Caudate nucleus (tissue), 63 donors: ENCODE measurements at places on chromosomes 6 and 20.

GRCh38 chr6:138287144-138287955 is 69.1 kb upstream of the PBOV1 start:
- no peak for DNase-seq

- no peak for DNase-seq
These were observed 67.3 kb downstream of the PPP1R3G start for GRCh38 chr6:5152460-5152859.

DNA sequence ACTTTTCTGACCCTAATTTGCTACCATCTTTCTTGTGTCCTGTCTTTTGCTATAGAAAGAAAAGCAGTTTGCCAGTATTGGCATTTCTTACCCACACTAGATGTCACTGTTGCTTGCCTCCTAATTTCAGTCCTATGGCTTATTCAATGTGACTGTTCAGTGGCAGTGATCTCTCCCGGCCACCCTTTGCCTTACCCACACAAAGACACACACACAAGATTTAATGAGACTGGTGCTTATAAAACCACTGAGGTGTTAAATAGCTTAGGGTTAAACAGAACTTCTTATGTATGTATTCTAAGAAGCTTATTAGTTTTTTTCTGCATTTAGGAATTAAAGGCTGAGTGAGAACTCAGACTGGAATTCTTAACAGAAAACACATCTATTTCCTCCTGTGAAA is 233.6 kb upstream of the ASCC3 start:
- no peak for DNase-seq

DNA sequence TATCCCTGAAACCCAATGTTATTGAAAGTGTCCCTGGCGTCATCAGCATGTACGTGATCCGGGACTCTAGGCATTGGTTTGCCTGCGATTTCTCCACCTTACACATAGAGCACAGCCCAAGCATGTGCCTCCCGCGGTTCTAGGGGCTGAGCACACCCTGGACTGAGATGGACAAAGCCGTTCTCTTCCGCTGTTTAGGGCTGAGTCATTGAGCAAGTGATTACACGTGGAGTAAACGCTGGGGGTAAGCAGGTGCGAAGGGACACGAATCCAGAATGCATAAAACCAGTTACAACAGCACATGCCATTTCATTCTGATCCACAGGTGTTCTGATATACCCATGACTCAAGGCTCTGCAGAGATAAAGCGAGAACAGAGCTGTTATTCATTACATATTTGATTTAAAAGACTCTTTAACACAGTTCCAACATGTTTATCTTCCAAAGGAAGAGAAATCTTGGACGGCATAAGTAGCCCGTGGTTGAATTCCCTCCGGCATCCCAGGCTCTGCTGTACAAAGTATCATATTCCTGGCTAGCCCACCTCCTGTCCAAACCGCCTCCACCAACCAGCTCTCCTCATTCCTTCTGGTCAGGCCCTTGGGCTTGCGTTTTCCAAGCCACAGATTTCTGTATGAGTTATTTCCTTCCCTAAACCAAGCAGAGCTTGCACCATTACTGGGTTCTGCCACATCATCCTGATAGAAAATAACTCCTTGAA is 36.1 kb upstream of the THBS2 start:
- DNase-seq = no peak

DNA sequence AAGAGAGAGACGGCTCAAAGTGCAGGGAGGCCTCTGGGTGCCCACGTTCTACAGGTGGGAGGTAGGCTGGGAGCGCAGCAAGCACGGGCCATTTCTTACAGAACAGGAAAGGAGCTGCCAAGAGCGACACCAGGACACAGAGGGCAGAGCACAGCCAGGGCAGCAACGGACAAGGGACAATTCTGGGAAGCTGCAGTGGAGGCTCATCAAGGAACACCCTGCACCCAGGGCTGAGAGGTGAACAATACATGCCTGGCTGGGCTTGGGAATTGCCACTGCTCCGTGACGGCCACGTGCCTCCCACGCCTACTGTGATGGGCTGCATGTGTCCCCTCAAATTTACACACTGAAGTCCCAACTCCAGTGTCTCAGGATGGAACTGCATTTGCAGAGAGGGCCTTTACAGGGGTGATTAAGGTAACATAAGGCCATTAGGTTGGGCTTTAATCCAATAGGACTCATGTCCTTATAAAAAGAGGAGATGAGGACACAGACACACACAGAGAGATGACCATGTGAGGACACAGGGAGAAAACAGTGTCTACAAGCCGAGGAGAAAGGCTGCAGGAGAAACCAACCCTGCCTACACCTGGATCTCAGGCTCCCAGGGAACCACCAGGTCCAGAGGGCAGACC is 13.6 kb downstream of the SERPINB6 start:
- DNase-seq = no peak

GRCh38 chr20:19934792-19935491 is 82.2 kb upstream of the NAA20 start:
- DNase-seq = peak; percentile 56

DNA sequence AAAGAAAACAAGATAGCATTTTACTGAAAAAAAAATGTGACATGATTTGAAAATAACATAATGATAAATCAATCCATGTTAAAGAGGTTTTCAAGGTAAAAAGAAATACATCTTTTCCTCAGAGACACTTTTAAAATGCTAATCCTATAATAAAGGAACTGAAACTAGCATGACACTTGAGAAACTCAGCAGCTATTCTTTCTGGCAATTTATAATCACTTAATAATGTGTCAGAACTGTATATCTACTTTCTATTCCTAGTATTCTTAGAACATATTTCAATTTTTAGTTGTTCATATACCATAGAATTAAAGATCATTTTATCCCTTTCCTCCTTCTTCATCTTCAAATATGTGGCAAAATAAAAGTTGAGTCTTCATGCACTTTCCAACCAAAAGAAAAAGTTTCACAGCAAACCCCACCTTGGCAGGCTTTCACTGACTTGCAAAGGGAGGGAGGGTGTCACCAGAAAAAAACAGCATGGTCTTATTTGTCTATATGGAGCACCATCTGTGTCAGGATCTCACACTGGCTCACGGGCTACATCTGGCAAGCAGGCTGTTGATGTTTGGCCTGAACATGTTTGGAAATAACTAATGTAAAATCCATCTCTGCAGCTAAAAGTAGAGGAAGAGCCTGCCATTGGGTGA is 48.5 kb downstream of the FHL5 start:
- DNase-seq = no peak

DNA sequence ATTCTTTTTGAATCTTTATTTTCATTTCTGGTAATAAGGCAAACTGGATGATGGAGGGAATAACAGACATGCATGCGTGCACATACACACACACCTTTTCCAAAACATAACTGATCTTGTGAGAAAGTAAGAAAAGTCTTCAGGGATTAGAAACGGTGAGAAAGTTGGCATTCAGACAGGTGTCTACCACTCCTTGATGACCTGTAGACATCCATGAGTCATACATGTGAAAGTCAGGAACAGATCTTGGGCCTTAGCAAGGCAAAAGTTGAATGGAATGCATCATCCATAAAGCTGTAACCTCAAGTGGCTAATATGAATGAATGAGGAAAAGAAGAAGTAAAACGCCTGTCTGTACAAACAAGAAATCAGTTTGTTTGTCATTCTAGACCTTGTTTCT is 97.3 kb downstream of the GRIK2 start:
- no peak for DNase-seq

DNA sequence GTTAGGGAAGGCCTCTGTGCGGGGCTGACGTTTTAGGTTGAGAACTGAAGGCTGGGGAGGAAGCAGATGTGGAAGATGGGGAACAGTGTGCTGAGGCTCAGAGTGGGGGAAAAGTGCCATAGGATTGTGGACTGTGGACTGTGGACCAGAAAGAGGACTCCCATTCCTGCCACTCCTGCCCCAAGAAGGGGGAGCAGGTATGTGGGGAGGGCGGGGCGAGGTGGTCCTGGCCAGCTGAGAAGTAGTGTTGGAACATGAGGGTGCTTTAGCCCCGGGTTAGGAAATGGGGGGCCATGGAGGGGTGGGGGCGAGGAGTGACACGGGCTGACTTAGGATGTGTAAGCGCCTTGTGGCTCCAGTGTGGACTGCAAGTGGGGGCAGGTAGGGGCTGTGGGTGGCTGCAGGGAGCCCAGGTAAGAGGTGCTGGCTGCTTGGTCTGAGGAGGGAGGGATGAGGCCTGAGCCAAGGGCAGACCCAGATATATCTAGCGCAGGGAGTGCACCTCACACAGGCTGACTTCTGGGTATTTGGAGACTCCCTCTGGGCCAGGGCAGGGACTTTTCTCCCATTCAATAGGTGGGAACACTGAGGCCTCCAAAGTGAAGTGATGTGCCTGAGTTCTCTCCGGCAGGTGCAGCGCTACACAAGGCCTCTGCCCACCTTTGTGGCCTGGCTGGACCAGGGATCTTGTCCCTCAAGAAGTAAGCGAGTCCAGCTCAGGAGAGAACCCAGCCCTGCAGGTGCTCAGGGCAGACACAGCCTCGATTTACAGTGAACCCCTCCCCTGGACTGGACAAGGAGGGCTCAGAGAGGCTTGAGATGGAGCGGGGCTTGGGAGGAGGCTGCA is 76.6 kb upstream of the TOX2 start:
- no peak for DNase-seq

GRCh38 chr6:162525181-162525580 is 202.4 kb downstream of the PRKN start:
- no peak for DNase-seq

- no peak for DNase-seq
These were observed 471.5 kb downstream of the CD109 start for GRCh38 chr6:74167511-74167910.

- DNase-seq = no peak
These were observed 49.1 kb downstream of the MAP3K7 start for GRCh38 chr6:90537723-90538258.

- no peak for DNase-seq
These were observed 20.3 kb downstream of the TTPAL start for GRCh38 chr20:44495802-44496481.

DNA sequence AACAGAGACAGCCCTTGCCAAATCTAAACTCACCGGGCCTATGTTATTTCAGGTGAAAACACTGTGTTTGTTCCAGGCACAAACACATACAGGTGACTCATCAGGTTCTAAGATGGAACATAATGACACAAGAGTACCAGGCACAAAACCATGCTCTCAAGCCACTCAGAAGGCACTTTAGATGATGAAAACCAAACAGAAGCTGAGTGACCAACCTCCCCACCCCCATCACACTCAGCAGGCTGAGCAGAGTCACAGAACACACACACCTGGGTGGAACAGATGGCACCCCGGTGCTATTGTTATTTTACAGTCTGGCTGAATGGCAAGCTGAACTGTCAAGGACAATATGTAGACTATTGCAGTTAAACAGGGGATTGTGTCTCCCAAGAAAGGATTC is 20.6 kb upstream of the NKX2-2 start:
- no peak for DNase-seq

DNA sequence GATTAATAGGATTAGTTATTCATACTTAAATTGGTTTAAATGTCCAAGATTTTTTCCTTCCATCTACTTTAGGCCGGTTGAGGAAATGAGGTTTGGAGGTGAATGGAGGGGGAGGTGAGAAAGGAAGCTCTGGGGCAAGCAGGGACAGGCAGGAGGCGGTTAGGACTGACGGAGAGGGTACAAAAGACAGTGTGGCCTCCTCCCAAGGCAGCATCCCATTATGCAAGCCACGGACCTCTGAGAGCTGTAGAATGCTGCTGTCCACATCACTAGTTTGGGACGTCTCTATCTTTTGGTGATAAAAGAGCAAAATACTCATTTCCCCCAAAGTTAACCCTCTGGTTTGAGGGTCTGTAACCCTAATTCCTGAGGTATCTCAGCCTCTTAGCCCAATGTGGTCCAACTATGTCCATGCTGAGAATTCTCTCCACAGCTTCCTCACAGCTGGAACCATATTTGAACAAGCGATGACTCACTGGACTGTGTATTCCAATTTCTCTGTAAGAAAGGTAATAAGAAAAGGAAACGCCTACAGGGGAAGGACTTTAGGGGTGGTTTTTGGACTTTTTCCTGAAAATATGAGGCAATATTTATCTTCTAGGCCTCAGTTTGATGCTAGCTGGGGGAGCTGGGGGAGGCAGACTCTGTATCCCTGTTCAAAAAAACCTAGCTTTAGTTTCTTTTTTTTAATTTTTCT is 172.2 kb downstream of the TFAP2B start:
- DNase-seq = no peak

DNA sequence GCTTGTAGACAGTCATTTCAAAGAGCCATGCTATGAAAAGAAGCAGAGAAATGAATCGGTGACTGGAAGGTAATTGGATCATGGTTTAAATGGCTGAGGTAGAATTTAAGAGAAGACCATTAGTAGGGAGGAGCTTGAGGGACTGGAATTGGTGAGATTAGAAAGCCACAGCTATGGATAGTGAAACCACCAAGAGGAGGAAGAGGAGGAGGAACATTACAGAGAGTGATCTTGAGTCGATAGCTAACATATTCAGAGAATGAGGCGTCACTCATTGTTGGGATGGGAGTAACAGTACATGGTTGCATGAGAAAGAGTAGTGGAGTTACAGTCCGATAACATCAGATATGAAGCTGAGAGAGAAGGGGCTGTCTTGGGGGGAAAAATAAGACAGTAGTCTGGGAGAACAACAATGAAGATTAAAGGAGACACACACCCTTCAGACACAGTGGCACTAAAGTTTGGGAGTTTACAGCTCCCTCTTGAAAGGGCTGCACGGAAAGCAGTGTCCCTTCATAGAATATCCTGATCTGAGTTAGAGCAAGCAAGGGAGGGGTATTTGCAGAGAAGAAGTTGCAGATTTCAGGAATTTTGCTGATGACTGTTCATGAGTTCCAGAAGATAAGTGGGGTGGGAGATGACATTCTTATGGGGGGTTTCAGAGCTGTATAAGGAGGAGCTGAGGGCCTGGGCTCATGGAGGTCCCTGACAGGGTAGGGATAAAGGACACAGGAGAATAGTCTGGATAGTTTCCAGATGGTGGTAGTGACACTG is 15.1 kb upstream of the LAMP5 start:
- no peak for DNase-seq

DNA sequence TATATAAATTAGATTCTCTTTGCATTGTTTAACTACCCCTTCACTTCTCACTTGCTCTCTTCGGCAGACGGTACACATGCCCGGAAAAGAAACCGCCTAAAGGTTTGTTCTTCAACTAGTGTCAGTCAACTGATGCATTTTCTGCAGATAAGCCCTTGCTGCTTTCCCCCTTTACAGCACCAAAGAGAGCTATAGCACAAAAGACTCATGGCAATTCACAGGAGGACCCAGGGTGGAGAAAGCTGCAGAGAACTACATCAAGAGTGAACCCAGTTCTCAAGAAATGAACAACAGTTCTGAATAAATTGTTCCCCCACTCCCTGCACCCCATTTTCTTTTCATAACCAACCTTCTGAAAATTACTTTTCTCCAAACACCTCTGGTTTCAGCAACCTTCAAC is 8.9 kb downstream of the CD164 start:
- no peak for DNase-seq

- DNase-seq = no peak
These were observed 100.5 kb downstream of the PDE10A start for GRCh38 chr6:165562421-165563090.
